ENCODE measurements at places on chromosomes 1 and 21. TPM values are rescaled to one million over a fixed set of nuclear protein-coding genes. Genes with fewer than 3 reads are reported as not detected.
A peak's percentile ranks its signal among the peaks of the same experiment; 100 is the strongest.

- DNase-seq, result no peak
- H3K27me3 ChIP-seq, result no peaks in the 10 kb centered on the region
- H3K4me3 ChIP-seq, result peak overlapping the region; percentile 71
- H3K36me3 ChIP-seq, result no peaks in the 10 kb centered on the region
- H3K27ac ChIP-seq, result peak overlapping the region; percentile 78
- H3K4me1 ChIP-seq, result peaks cover 14% of the 10 kb centered on the region
Measured at GRCh38 chr1:116417678-116418077, 44.6 kb downstream of the ATP1A1 start.

DNA sequence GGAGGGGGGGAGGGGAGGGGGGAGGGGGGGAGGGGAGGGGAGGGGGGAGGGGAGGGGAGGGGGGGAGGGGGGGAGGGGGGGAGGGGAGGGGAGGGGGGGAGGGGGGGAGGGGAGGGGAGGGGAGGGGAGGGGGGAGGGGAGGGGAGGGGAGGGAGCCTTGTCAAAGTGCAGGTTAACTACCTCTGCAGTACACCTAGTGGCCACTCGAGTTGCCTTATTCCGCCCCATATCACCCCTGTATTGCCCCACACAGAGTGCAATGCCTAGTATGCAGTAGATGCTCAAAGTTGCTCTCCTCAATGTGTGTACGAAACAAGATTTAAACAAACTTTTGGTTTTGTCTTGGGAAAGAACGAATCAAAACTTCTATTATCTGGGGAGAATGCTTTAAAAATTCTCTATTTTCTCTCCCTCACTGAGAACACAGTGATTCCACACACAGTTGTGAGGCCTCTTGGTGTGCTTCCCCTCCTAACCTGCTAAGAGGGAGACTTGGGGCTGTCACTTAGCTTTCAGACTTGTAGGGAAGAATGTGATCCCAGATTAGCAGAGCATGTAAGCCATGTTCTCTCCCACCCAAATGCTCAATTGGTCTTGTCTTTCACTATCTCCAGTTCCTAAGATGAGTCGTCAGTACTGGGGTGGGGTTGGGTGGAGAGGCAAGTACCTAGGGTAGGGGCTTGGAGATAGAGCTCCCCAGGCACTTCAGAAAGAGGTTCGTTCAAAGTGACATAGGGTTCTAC is 79.7 kb upstream of the MAP10 start:
- no peak overlapping the region for H3K4me3 ChIP-seq
- H3K27me3 ChIP-seq, result no peaks in the 10 kb centered on the region
- no peaks in the 10 kb centered on the region for H3K36me3 ChIP-seq
- no peak overlapping the region for H3K27ac ChIP-seq

DNA sequence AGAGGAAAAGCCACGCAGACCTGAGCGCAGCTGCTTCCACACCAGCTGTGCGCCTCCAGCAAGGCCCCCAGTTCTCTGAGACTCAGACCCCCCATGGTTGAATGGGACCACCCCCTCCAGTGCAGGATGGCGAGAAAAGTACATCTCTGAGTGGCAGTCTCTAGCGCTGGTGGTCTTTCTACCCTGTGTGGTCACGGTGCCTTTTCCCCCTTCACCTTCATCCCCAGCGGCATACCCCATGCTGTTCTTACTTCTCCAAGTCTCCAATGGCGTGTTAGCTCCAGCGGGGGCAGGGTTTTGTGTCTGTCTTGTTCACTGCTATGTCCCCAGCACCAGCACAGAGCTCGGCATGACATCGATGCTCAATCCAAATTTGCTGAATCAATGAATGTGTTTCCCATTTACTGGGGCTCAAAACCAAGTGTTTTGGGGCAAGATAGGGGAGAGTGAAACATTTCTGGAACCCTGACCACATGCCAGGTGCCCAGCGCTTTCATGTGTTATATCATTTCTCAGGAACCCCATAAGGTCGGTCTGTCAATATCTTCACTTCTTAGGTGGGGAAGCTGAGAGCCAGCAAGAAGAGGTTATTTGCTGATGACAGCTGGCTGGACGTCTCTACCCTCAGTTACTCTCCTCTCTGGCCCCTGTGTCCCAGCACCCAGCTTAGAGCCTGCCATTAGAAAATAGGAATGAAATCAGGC is 959 bp upstream of the SDC3 start:
- H3K27ac ChIP-seq, result peak overlapping the region; percentile 42
- peaks cover 7% of the 10 kb centered on the region for H3K27me3 ChIP-seq
- DNase-seq, result peak; percentile 43
- peak overlapping the region; percentile 49 for H3K4me3 ChIP-seq
- H3K36me3 ChIP-seq, result no peaks in the 10 kb centered on the region

GRCh38 chr1:36256558-36257374 is 32.5 kb downstream of the THRAP3 start:
- peaks cover 34% of the 10 kb centered on the region for H3K36me3 ChIP-seq
- H3K4me3 ChIP-seq, result no peak overlapping the region
- H3K27me3 ChIP-seq, result no peaks in the 10 kb centered on the region
- peak overlapping the region; percentile 72 for H3K27ac ChIP-seq
- peaks cover 73% of the 10 kb centered on the region for H3K4me1 ChIP-seq

DNA sequence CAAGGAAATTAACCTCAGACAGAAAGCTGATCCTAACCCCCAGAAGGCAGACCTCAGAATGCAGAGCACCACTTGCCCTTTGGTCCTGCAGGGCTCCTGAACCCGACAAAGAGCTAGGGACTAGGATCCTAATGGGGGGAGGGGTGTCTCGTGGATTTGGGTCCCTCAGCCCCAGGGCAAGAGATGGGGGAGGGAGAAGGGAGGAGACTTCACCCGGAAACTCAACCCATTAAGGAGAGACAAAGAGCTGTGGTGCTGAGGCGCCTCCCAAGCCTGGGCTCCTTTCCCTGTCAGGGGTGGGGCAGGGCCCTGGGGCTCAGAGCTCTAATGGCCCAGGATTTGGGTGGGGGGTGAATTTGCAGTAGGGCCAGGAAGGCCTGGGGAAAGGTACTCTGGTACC is 2.9 kb downstream of the NECTIN4 start:
- no peak for DNase-seq
- no peaks in the 10 kb centered on the region for H3K36me3 ChIP-seq
- H3K27me3 ChIP-seq, result no peaks in the 10 kb centered on the region
- peak overlapping the region; percentile 50 for H3K4me3 ChIP-seq

DNA sequence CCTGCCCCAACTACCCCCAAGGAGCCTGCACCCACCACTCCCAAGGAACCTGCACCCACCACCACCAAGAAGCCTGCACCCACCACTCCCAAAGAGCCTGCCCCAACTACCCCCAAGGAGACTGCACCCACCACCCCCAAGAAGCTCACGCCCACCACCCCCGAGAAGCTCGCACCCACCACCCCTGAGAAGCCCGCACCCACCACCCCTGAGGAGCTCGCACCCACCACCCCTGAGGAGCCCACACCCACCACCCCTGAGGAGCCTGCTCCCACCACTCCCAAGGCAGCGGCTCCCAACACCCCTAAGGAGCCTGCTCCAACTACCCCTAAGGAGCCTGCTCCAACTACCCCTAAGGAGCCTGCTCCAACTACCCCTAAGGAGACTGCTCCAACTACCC is 67.6 kb downstream of the TPR start:
- H3K27me3 ChIP-seq, result no peaks in the 10 kb centered on the region
- no peak for DNase-seq
- no peak overlapping the region for H3K27ac ChIP-seq
- H3K36me3 ChIP-seq, result peaks cover 25% of the 10 kb centered on the region
- H3K4me1 ChIP-seq, result no peaks in the 10 kb centered on the region

GRCh38 chr1:158011714-158012113 is 18.3 kb downstream of the KIRREL1 start:
- no peak for DNase-seq
- no peaks in the 10 kb centered on the region for H3K27me3 ChIP-seq
- H3K27ac ChIP-seq, result peak overlapping the region; percentile 82
- no peak overlapping the region for H3K4me3 ChIP-seq
- no peaks in the 10 kb centered on the region for H3K36me3 ChIP-seq

GRCh38 chr1:117654493-117655219 is 48.8 kb downstream of the TENT5C start:
- H3K27me3 ChIP-seq, result no peaks in the 10 kb centered on the region
- peak overlapping the region; percentile 17 for H3K27ac ChIP-seq
- DNase-seq, result no peak
- no peak overlapping the region for H3K4me3 ChIP-seq

DNA sequence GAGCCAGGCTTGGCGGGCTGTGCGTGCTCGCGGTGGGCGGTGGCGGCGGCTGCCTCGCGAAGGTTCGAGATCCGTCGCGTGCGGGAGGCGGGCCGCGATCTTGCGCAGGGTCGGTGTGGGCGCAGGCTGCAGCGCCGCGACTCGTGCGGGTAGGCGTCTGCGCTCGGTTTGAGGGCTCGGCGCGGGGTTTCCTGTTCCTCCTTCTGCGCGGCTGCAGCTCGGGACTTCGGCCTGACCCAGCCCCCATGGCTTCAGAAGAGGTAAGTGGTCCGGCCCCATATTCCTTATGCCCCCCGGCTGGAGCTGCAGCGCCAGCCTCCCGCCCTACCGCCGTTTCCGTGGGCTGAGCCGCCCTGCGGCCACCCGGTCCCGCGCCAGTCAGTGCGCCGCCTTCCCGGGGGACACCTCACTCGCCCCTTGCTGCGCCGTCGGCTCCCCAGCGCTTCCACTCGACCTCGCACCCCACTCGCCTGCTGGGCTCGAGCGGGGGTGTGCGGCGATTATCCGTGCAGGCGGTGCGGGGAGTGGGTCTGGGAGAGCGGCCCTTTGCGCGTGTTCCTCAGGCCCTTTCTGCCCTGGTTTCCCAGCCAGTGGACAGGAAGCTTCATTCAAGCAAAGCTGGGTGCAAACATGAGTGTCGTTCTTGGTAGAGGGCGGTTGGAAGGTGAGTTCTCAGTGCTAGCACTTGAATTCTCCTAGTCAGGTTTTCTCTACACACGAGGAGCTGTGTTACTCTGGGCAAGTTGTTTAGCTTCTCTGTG is at the start of gene CACYBP:
TSS of gene CACYBP (plus strand) at position 12 of the 761 bp plus-strand sequence. CDS start at position 246, 234 bp downstream.
- peaks cover 5% of the 10 kb centered on the region for H3K36me3 ChIP-seq
- peak within 1 kb of the TSS; percentile 94 for H3K27ac ChIP-seq
- peaks cover 54% of the 10 kb centered on the region for H3K4me1 ChIP-seq
- no peaks in the 10 kb centered on the region for H3K27me3 ChIP-seq
- DNase-seq, result peak; percentile 38
- peak within 1 kb of the TSS; percentile 87 for H3K4me3 ChIP-seq

DNA sequence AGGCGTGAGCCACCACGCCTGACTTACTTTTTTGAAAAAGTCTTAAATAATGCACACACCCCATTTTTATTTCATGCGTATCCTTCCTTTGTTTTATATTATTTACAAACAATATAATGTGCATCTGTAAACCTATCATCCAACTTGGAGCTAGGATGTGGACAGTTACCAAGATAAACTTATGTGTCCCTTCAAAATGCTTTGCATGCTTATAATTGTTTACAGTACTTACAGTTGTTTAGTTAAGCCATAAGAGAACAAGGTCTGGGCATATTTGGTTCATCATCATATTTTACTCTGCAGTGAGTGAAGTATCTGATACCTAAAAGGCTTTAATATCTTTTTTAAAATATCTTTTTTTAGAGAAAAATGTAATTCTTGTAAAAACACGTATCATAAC is 16.1 kb upstream of the HMGN1 start:
- H3K4me3 ChIP-seq, result no peak overlapping the region
- no peak for DNase-seq
- no peaks in the 10 kb centered on the region for H3K36me3 ChIP-seq

DNA sequence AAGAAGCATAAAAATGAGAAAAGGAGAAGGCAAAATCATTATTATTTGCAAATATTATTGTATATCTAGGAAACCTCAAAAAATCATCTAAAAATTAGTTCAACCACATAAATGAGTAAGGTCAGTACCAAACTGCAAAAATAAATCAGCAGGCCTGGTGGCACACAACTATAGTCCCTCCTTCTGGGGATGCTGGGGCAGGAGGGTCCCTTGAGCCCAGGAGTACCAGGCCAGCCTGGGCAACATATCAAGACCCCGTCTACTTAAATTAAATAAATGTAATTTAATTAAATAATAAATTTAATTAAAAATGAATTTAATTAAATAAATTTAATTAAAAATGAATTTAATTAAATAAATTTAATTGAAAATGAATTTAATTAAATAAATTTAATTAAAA is 40.3 kb upstream of the TRIM67 start:
- no peaks in the 10 kb centered on the region for H3K4me1 ChIP-seq
- DNase-seq, result no peak
- no peak overlapping the region for H3K27ac ChIP-seq
- H3K4me3 ChIP-seq, result no peak overlapping the region
- H3K27me3 ChIP-seq, result no peaks in the 10 kb centered on the region
- H3K36me3 ChIP-seq, result no peaks in the 10 kb centered on the region

GRCh38 chr1:155195201-155196102 is 12.2 kb downstream of the THBS3 start:
- H3K36me3 ChIP-seq, result peaks cover 3% of the 10 kb centered on the region
- peaks cover 36% of the 10 kb centered on the region for H3K4me1 ChIP-seq
- H3K27me3 ChIP-seq, result no peaks in the 10 kb centered on the region
- peak overlapping the region; percentile 60 for H3K4me3 ChIP-seq

DNA sequence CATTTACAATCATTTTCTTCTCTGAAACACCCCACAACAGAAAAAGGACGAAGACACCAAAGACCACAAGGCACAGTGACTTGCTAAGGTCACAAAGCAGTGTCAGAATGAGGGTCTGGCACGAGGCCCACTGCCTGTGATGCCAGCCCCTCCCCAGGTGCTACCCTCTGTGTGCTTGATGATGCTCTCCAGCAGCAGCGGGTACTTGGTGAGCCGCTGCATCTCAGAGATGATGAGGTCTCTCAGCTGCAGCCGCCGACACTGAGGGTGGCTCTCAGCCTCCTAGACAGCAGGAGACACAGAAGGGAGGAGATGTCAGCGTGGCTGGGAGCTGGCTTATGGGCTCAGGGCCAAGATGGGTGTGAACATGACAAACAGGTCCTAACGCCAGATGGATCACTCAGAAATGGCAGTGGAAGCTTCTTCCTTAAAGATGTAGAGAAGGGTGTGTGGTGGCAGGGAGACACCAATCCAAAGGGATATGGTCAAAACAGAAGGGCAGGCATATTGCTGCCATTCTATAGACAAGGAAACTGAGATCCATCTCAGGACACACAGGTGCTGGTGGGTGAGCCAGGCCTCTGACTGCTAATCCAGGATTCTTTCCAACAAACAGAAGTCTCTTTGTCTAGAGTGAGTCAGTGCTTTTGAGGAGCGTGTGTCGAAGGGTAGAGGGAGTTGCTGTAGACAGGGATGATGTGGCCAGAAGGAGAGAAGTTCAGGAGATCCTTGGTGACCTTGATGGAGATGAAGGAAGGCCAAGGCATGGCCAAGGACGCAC is 25.6 kb downstream of the LRRC71 start:
- H3K27me3 ChIP-seq, result no peaks in the 10 kb centered on the region
- DNase-seq, result no peak
- H3K27ac ChIP-seq, result no peak overlapping the region
- peaks cover 100% of the 10 kb centered on the region for H3K36me3 ChIP-seq

The S100A16 gene
- 192 TPM for total RNA-seq

The EFNA3 gene
- not detected for total RNA-seq

The MSH4 gene
- 0.14 TPM for total RNA-seq

The DNASE2B gene
- total RNA-seq, result not detected

The HEYL gene
- total RNA-seq, result 0.58 TPM

The LMX1A gene
- total RNA-seq, result not detected

The FNDC5 gene
- total RNA-seq, result 0.89 TPM

The SPRR2E gene
- total RNA-seq, result not detected

The LRRC71 gene
- 2.2 TPM for total RNA-seq

The CITED4 gene
- 2.6 TPM for total RNA-seq
